ENCODE measurements at places on chromosomes 13 and 19. TPM values are rescaled to one million over a fixed set of nuclear protein-coding genes. Genes with fewer than 3 reads are reported as not detected.

DNA sequence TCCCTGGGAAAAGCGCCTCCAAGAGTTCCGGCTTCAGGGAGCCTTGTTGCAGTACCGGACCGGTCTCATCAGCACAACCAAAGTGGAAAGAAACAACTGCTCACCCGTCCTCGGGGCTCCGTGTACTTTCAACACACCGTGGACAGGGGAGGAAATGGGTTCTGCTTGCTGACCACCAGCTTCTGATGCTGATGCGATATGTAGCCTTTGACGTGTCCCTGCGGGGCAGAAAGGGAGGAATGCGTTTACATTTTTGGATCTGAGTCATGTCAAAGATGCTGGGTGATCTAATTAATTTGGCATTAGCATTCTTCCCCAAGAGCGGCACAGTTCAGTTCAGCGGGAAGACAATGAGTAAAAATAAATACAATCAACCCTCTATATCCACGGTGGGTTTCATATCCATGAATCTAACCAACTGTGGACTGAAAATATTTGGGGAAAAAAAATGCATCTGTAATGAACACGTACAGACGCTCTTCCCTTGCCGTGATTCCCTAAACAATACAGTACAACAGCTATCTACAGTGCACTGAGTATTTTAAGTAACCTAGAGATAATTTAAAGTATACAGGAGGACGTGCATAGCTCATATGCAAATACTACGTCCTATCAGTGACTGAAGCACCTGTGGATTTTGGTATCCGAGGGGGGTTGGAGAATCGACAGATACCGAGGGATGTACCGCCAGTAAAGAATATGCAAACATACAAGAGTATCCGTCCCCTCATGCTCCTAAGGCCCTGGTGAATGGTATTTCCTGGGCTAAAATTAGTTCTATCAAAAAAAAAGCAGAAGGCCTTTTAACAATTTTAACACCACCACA is 19.8 kb downstream of the PROZ start:
- DNase-seq, result no peak

ZNF470 gene
- 1.2 TPM for total RNA-seq

ZNF443 gene
- 3.8 TPM for total RNA-seq

CADM4 gene
- total RNA-seq, result 0.39 TPM

DNA sequence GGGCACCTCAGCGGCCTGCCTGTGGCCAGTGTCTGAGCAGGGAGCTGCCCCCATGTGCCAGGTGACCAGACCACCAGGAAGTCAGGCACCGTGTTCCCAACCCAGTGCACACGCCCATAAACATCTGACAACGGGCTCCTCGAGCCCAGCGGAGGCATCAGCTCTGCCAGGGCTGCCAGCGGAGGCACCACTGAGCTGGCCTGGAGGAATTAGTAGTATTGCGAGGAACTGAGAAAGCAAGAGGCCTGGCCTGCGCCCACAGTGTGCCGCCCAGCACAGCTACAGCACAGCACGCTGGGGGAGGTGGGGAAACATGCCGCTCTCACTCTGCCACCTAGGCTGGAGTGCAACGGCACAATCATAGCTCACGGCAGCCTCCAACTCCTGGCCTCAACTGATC is 44.6 kb downstream of the ANKRD27 start:
- DNase-seq, result no peak

GRCh38 chr13:112434937-112435523 is 58.9 kb downstream of the SPACA7 start:
- DNase-seq, result no peak

ZNF737 gene
- 5.5 TPM for total RNA-seq

GIPR gene
- 4.3 TPM for total RNA-seq

- DNase-seq, result no peak
These were observed 2.3 kb upstream of the RNF225 start for GRCh38 chr19:58392945-58393724.

ZNF135 gene
- 0.05 TPM for total RNA-seq

TMEM150B gene
- total RNA-seq, result 0.71 TPM

LIM2 gene
- total RNA-seq, result not detected

GRCh38 chr19:28530406-28531035 is 682.4 kb downstream of the UQCRFS1 start:
- DNase-seq, result no peak

GRCh38 chr19:46728208-46728607 is 11.3 kb upstream of the PRKD2 start:
- no peak for DNase-seq

DNA sequence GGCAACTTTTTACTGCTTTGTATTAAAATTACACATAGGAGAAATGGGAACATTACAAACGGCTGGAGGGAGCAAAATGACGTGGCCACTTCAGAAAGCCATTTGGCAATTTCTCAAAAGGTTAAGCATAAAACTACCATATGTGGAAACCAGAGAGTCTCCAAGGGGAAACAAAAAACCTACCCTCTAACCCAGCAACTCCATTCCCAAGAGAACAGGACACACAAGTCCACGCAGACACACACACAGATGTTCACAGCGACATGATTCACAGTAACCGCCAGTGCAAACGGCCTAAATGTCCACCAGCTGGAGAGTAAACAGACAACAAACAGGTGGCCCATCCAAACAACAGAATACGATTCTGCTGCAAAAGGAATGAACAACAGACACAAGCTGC is 37.2 kb downstream of the STK24 start:
- no peak for DNase-seq

PSG2 gene
- not detected for total RNA-seq

DNA sequence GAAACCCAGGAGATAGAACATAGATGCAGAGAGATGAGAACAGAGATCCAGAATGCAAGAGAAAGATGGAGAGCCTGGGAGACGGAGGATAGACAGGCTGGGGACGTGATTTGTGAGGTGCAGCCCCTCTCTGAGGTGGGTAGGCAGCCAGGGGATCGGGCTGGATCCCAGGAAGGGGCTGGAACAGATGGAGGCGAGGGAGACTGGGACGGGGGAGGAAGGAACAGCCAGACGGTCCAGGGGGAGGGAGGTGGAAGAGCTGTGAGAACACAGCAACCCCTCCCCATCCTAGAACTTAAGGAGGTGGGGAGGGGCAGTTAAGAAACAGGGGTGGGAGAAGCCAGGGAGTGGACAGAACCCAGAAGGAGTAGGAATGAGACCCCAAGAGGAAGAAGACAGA is 3.1 kb downstream of the SLC17A7 start:
- DNase-seq, result no peak

DNA sequence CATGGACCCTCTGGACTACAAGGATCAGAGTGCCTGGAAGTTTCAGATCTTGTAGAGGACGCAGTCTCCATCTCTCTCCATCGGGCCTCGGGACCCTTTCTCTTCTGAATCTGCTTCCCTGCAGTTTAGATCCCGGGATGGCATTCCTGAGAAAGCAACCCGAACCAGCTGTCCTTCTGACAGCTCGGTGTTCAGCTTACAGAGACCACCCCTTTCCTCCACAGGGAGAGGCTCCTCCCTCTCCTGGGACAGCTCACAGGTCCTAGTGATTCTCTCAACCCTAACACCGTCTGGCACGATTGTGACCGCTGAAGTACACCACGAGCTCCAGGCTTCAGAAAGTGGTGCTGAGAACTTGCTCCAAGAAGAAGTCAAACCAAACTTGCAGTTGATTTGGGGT is 18.2 kb downstream of the CRX start:
- DNase-seq, result no peak

- no peak for DNase-seq
These were observed 876.5 kb downstream of the PCDH9 start for GRCh38 chr13:66353664-66354063.

All from activated T-helper 1 cell treated with anti-CD3 and anti-CD28 coated beads, Interleukin-12 subunit alpha, Interleukin-12 subunit beta, Interleukin-2, Interleukin-4 antibody, amounts not matched to agents 30 ng/mL and 10 ng/mL and 1 ng/mL, durations not matched to agents 14 hours and 24 hours and 36 hours (primary cell).